ENCODE measurements at places on chromosomes 16 and 17.

GRCh38 chr17:36923814-36924221 is 13.5 kb upstream of the LHX1 start:
- no peak for DNase-seq

GRCh38 chr16:57700781-57701551 is 6.4 kb downstream of the DRC7 start:
- no peak for DNase-seq

- no peak for DNase-seq
Observed at GRCh38 chr17:9959377-9959981, 54.4 kb upstream of the RCVRN start.

DNA sequence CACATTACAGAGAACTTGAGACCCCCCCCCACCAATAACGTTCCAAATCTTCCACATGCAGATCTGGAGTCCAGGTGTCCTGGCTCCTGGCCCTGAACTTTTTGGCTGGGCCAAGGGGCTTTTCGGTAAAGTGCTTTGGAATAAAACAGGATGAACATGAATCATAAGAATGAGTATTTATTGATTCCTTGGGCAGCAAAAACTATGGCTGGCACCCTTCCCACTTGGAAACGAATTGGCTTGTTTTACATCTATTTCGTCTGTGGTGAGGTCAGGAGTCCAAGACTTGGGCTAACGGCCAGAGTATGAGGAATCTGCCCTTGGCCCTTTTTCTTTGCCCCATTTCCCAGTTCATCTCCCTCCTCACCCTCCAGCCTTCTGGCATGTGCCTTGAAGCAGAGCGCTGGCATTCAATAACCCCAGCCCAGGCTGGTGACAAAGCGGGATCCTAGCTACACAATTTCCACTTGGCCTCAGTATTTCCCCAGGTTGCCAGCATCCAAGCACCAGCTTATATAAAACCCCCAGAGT is 4.1 kb upstream of the UBTF start:
- no peak for DNase-seq

- DNase-seq: no peak
Observed at GRCh38 chr16:29306943-29307597, 99.4 kb downstream of the NPIPB11 start.

GRCh38 chr17:18993905-18994526 is 10.5 kb downstream of the FAM83G start:
- no peak for DNase-seq

DNA sequence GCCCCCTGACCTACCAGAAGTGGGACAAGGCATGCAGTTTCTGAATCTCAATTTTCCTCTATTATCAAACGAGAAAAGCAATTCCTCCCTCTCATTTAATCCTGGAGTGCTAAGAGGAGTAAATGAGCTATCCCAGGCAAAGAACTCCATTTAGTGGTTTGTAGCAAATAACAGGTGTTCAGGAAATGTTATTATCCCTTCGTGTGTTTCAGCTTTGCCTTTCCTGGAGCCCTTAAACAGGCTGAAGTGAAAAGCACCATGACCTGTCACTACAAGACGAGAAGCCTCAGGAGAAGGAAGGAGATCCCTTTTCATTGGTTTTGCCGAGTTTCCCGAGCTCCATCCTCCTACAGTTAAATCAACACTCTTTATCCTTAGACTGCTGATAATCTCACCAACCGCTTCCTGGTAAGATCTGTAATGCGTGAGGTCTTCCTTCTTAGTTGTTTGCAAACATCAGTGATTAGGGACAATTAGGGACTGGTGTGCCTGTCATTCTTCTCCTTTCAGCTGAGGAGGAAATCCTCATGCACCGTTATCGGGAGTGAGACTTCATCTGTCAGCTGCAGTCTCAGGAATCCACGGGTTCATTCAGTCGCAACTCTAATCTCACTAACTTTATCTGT is 30.8 kb upstream of the MYOCD start:
- DNase-seq: no peak

DNA sequence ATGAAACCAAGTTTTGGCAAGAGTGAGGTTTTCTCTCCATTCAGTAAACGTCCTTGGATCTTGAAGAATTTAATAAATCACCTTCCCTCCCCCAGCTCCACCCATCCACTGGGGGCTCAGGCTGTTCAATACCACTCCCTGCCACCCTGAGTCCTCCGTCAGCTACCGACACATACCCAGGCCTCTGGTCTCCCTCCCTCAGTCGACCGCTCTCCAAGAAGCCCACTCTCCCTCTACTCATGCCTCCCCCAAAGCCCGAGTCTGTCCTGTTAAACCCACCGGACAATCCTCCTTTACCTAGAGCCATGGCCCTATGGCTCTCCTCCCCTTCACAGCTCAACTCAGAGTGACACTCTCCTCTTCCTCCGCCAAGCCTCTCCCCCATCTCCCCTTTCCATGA is 19.7 kb upstream of the SLC4A1 start:
- DNase-seq: no peak

DNA sequence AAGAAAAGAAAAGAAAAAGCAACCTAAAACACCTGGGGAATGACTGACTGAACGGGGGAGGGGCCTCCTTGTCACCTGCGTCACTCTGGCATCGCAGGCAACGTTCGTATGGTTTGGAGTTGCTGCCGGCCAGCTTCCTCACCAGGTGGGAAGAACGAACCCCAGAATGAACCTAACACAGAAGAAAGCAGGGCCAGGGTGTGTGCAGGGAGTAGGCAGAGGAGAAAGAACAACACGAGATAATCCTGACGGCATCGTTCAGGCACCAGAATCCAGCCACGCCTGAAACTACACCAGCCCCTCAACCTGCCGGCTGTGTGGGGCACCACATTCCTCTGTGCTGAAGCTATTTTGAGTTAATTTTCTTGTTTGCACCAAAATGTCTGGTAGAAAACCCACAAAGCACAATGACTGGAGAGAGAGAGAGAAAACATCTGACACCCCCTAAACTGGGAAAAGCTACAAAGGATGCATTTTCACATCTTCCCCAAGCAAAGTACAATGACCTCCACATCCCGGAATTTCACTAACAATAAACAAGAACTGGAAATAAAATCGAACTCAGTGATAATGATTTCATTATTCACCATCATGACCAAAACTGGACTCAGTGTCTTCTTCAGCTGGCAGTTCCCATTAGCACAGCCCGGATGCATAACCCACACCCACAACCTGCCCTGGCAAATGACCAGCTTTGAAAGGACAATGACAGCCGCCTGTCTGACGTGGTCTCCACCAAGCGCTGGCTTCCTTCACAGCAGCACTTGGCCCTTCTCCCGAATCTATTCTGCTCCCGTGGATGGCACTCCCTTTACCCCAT is 23.6 kb downstream of the RAB40B start:
- DNase-seq: peak; percentile 33

DNA sequence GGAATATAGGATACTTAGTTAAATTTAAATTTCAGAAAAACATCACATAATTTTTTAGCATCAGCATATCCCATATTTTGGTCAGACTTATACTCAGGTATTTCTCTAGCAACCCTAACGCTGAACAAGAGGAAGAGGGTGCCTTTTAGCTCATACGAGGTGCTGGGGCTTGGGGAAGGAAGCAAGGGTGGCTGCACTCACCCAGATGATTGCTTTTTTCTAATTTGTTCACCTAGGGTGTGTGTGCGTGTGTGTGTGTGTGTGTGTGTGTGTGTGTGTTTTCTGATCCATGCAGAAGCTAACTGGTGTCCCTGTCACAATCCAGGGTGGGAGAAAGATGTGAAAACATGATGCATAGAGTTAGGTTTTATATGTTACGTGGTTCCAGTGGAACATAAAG is 81.2 kb downstream of the WNT3 start:
- no peak for DNase-seq

- DNase-seq: no peak
Observed at GRCh38 chr16:56312028-56312300, 113.4 kb downstream of the AMFR start.

GRCh38 chr17:29903471-29903870 is 26.6 kb downstream of the SSH2 start:
- peak; percentile 46 for DNase-seq

GRCh38 chr17:31392856-31393748 is 1.6 kb downstream of the RAB11FIP4 start:
- peak; percentile 46 for DNase-seq

DNA sequence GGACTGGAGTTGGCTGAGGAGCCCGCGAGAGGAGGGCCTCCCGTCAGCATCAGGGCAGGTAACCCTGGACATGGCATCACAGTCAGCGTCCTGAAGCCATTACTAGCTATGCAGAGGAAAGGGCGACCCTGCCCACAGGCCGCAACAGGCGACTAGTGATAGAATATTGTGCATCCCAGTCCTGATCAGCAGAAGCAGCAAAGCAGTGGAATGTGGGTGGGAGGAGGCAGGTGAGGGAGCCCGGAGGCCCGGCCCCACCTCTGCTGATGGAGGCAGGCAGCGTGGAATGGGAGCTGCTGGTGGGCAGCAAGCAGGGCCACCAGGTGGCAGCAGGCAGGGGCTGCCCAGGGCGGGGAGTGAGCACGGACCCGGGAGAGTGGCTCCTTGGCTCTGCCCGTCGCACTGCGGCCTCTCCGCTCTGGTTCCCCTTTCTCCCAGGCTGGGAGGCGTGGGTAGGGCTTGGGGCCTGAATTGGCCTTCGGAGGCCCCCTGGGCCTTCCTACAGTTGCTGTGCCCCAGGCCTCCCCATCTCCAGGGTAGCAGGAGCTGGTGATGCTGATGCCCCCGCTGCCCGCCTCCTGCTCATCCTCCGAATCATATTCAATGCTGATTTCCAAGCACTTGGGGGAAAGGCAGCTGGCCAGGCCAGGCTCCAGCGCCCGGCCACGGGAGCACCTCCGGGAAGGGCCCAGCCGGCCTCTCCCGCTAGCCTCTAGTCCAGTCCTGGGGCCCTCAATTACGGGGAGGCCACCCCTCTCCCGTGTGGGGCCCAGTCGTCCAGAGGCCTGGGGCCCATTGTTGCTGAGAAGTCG is 20.2 kb downstream of the TSPOAP1 start:
- DNase-seq: peak; percentile 74

DNA sequence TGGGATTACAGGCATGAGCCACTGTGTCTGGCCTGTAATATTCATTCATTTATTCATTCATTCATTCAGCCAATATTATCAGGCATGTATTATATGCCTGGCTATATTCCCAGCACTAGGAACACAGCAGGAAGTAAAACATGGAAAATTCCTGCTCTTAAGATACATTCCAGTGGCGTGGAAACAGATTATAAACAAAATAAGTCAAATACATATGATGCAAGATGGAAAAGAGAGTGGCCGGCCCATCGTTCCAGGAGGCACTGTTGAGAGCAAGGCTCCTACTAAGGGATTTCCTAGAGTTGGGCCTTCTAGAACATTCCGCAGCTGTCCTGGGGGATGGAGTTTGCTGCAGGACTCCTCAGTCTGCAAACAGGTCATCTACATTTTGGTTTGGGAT is 17.7 kb downstream of the ADCY9 start:
- DNase-seq: no peak

DNA sequence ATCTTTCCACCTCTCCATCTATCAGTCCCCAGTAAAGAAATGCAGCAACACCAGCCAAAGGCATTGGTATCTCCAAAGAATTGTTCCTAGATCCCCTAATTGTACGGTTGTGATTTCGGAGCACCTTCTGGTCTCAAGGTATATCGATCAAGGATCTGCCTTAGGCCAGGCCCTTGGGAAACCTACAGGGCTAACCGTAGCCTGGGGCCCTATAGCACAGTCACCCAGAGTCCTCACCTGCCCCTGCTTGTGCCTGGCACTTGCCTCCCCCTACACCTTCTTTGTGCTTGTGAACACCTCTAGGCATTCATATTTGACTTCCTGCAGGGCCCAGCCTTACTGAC is 16.8 kb upstream of the AURKB start:
- no peak for DNase-seq

- DNase-seq: peak; percentile 54
Observed at GRCh38 chr17:63434951-63435571, 11.0 kb downstream of the CYB561 start.

DNA sequence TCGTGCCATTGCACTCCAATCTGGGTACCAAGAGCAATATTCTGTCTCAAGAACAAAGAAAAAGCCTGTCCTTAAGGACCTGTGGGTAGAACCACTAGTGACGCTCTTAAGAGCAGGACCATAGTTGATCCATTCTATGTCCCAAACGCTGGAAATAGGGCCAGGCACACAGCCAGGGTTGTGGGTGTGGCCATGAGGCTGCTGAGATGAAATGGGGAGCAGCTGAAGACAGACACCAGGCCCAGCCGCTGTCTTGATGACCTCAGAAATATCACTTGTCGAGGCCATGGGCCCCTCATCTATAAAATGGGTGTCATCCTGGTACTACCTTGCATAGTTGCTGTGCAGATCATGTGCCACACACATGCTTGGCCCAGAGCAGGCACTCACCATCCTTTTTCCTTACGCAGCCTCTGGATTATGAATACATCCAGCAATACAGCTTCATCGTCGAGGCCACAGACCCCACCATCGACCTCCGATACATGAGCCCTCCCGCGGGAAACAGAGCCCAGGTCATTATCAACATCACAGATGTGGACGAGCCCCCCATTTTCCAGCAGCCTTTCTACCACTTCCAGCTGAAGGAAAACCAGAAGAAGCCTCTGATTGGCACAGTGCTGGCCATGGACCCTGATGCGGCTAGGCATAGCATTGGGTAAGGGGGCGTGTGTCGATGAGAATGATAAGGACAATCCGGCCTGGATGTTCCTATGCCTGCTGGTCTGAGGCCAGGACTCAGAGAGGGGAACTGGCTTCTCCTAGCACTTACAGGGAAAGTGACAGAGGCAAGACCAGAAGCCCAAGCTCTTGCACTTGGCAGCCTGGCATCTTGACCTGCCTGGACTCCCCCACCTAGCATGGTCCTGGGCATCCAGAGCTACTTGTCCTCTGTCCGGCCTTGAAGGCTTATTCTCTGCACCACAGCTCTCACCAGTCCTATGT is 25.5 kb downstream of the CDH5 start:
- no peak for DNase-seq

- peak; percentile 39 for DNase-seq
Observed at GRCh38 chr16:29926711-29927052, 656 bp upstream of the KCTD13 start.

Data from D341Med (cell line).